ENCODE measurements at places on chromosomes 11 and 22.

DNA sequence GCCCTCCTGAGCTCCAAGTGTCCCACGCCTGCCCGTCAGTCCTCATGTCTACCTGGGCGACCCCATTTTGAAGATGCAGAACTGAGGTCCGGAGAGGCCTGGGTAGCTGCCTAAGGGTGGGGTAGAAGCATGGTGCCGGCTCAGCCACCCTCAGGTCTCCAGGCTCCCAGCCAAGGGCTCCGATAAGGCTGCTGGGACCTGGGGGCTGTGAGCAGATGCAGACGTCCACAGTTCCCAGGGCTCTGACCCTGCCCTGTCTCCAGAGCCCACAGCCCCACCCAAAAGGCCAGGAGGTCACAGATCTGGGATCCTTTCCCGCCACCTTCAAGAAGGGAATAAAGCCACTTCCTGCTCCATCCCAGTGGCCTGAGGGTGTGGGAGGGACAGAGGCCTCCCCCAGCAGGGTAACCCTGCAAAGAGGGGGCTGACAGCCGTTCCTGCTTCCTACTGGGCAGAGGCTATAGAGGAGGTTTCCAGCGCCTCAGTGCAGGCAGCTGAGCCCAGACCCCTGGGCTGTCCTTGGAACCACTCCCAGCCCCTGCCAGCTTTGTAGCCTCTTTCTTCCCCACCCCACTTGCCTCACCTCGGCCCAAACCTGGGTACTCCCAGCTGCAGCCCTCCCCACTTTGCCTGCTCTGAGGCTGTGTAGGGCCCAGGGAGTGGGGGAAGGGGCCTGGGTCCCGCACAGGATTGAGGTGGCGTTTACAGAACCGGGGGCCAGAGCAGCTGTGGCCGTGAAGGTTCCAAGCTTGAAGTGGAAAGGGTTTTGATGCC, 85.5 kb downstream of the CDKN1C start:
- no peak for DNase-seq

DNA sequence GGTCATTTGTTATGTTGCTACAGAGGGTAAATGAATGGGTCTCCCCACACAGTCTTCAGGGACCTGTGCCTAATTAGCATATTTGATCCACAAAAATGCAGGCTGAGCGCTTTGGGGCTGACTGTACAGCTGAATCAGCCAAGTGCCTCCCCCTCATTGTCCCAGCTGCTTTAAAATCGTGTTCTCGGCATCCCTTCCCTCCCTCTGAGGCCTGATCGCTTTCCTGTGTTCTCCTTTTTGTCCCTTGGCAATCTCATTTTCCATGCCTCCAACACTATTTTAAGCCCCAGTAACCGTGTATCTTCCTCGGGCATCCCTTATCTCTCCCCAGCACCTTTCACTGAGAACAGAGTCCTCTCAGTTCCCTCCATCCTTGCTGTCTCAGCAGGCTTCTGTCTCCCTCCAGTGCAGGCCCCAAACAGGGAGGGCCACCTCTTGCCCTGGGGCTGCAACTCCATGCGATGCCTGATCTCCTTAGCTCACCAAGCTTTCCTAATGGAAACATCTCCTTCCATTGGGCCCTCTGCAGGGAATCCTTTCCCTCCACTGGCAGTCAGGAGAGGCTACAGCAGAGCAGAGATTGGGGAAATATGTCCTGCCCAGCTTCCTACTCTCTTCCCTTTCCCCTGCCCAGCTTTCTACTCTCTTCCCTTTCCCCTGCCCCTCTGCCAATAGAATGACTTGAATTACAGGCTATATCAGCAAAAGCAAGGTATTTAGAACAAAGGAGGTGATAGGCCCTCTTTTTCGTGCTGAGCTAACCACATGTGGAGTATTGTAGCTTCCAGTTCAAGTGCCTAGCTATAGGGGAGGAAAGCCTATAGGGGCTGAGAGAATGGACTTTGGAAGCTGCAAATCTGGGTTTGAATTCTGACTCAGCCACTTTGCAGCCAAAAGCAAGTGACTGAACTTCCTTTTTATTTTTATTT, 13.8 kb downstream of the UQCR10 start:
- no peak for DNase-seq

- peak; percentile 66 for DNase-seq
Measured at GRCh38 chr11:107916671-107917241, 11.5 kb upstream of the RAB39A start.

- no peak for DNase-seq
Measured at GRCh38 chr11:129109701-129110100, 82.4 kb downstream of the ARHGAP32 start.

GRCh38 chr22:20093418-20094196, 13.6 kb downstream of the DGCR8 start:
- DNase-seq: no peak

DNA sequence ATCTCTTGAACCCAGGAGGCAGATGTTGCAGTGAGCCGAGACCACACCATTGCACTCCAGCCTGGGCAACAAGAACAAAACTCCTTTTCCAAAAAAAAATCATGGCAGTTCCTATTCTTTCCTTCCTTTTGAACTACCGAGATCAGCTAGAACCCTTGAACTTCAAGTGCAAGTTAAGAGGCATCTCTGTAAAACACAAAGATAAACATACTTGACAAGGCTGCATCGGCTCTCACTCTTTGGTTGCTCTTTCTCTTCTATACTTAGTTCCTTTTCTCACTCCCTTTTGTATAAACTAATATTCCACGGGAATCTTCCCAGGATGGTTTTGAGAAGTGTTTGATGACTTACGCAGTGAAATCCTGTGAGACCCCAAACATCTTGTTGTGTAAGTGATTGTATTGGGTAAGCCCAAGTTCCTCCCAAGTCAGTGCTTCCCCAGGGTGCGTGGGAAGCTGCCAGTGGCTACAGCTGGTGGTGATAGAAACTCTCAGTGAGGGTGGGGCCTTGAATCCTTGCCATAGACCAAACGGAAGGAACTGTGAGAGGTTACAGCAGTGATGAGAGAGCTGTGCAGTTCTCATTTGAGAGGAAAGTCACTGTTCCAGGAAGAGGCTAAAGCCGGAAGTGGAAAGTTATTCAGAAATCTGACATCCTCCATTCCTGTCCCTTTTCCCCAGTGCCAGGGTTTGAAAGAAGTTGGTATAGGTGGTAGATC, 24.1 kb upstream of the CDC42EP2 start:
- DNase-seq: peak; percentile 99

DNA sequence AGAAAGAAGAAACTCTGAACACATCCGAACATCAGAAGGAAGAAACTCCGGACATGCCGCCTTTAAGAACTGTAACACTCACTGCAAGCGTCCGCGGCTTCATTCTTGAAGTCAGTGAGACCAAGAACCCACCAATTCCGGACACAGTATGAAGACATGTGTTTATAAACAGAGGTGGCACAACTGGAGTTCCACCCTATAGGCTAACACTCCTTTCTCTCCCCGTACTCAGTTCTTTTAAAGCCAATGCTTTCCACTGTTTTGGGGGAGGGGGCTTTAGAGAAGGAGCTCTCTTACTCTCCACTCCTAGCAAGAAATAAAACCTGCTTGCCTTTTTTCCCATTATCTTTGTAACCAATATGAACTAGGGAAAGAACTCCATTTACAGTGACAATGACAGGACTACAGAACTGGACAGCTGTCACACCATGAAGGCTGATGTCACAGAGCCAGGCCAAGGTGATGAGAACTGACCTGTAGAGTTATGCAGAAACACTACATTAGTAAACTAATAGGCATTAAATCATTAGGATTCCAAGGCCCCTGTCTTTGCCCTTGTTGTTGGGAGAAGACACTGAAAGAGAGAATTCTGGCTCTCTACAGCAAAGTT, 733 bp downstream of the TRIM5 start:
- no peak for DNase-seq

DNA sequence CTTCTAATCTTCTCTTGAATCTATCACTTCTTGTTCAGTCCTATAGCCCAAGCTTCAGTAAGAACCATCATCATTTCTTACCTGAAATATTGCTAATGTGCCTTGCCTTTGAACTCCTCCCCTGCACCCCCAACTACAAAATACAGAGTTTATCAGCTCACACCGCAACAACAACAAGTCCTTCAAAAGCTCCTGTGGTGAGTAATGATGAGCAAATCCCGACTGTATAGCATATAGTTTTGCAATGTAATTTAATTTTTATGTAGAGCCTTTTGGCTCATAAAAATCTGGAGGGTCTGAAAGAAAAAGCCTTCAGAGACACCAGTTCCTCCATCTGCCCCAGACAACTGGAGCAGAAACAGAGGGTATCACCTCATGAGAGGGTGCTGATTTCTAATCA, 124.7 kb downstream of the ARHGAP32 start:
- no peak for DNase-seq

- no peak for DNase-seq
Measured at GRCh38 chr11:45922425-45923082, at the start of gene LARGE2. Gene LARGE2 (plus strand): TSS chr11:45922656. CDS start chr11:45922883, 227 bp downstream.

GRCh38 chr22:35846804-35847203, 129.1 kb downstream of the APOL5 start:
- DNase-seq: no peak

- DNase-seq: peak; percentile 59
Measured at GRCh38 chr11:30342736-30343166, 19.8 kb downstream of the ARL14EP start.

DNA sequence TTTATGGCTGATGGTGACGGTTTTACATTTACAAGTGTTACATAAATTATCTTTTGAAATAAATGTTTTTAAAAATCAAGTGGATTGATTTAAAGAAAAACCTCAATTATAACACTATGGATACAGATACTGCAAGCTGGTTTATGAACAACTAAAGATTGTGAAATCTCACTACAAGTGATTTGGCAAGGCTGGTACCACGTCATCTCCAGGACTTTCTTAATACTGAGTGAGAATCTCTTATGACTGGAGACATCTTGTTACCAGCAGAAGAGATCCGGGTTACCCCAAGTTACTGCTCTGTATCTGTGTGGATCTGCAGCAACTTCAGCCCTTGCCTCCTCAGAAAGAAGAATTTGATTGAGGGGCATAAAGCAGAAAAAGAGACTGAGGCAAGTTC, 452.9 kb downstream of the MN1 start:
- DNase-seq: peak; percentile 11

DNA sequence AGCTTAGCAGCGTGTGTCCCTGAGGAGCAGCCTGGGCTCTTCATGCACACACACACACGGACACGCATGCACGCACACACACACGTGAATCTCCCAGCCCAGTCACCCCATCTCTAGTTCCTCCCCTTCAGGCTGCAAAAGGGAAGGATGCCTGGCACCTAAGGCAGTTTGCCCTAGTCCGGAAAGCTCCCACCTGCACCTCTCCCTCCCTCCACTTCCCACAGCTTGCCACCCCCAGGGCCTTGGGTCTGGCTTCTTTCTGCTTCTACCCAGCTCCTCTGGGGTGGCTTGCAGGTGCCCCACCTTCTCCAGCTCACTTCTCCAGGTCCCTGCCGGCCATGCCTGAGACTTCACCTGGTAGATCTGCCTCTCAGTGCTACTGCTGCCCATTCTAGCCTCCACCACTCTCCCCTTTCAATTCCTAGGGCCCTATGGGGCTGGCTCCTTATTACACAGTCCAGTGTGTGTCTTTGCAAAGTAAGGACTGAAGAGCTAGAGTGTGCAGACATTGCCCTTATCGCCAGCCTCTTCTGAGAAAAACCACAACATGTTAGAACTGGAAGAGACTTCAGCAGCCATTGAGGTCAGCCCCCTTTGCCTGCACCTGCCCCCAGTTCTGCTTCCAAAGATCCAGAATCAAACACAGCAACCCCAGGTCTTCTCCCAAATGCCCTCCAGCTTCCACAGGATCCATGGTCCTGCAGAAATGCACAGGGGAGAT, 33.5 kb upstream of the CHST1 start:
- no peak for DNase-seq

DNA sequence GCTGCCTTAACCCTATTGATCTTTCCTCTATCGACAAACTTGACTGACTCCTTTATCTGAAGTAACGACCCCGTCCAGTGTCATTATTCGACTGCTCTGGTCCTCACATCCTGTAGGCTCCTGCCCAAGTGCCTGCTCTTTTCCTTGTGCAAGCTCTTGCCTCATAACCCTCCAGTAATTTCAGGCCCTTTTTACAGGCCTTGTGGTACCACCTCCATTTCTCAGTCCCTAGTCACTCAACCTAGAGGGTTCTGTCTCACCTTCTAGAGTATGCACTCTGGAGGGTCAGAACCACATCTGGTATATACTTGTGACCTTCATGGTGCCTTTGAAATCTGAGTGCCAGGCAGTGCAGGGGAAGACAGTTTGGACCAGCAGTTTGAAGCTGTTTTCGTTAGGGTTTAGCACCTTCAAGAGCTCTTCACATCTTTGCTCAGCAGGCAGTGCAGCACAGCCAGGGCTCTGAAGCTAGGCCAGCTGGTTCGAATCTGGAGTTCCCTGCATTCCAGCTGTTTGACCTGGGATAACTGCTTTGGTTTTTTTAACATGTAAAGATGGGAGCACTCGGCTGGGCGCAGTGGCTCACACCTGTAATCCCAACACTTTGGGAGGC, 11.2 kb downstream of the SNRPD3 start:
- DNase-seq: no peak

GRCh38 chr11:121886005-121886734, 229.8 kb downstream of the BLID start:
- DNase-seq: no peak

DNA sequence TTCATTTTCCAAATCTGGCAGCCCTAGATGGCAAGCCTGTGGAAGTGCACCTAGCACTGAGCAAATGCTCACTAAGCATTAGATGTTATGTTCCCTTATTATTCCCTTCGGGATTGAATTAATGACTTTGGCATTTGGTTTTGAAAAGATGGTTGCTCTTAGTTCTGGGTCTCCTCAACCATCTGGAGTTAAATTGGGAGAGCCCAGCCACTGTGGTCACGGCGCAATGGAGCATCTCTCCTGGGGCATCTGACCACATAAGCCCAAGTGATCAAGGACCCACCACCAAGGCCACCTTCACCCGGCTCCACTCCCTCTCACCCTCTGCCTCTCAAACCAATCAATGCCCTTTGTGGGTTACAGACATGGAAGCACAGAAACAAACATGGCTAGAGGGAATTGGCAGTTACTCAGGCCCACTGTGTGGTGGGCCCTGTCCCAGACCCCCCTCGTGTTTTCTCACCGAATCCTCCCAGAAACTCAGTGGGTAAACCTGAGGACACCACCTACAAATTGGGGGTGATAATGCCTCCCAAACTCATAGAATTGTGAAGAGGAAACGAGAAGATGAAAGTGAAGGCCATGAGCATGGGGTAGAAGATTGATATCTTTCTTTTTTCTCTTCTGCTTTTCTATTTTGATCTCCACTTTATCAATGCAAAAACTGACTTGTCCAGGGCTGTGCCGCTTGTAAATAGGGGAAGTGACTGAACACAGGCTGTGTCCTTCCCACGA, 52.2 kb downstream of the IRAG1 start:
- peak; percentile 66 for DNase-seq

Measured in CD14-positive monocyte (primary cell).